ENCODE measurements at places on chromosomes 3 and 15.

- DNase-seq: no peak
Measured at GRCh38 chr3:53337167-53337940, 10.0 kb downstream of the DCP1A start.

DNA sequence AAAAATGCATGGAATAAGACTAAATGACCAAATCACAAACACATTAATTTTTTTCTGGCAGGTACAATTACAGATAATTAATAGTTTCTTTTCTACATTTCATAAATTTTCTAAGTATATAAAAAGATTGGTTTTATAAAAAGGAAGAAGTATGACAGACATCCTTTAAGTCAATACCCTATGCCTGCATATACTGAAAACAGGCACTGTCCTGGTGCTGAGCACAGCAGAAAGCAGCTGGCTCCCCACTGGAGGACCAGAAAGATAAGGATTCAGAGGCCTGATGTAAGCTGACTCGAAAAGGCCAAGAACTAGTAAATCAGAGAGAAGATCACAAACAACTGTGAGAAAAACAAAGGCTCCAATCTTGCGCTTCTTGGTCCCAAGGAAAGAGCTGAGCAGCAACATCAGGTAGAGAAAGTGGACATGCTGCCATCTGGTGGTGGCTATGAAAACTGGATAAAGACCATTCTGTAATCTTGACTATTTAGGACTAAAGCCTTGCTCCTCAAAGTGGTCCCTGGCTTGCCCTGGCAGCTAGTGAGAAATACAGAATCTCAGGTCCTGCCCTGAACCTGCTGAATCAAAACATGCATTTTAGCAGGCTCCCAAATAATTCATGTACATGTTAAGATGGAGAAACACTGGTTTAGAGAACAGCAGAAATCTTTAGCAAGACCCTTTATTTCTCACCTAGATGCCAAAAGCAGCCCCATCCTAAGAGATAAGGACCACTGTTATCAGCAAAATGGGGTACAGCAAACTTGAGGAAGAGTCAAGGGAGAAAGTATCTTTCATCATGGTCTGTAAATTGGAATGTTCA lies 76.0 kb downstream of the TRANK1 start:
- DNase-seq: no peak

- DNase-seq: peak; percentile 13
Measured at GRCh38 chr15:63048776-63049665, 6.5 kb downstream of the TPM1 start.

DNA sequence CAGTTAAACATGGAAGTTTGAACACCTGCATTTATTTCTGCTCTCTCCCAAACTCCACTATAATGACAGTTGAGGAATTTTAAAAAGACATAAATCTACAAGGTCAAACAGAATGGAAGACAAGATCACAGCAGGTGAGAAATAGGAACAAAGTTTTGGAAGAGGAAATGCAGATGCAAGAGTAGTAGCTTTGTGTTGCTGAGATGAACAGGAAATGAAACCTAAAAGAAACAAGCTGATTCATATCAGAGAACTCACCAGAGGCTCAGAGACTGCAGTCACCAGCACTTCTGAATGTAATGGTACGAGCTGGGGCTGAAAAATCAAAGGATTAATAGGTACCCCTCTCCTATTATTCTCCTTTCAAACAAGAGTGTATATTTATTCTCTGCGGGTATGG lies 459.9 kb downstream of the RAP2B start:
- no peak for DNase-seq

DNA sequence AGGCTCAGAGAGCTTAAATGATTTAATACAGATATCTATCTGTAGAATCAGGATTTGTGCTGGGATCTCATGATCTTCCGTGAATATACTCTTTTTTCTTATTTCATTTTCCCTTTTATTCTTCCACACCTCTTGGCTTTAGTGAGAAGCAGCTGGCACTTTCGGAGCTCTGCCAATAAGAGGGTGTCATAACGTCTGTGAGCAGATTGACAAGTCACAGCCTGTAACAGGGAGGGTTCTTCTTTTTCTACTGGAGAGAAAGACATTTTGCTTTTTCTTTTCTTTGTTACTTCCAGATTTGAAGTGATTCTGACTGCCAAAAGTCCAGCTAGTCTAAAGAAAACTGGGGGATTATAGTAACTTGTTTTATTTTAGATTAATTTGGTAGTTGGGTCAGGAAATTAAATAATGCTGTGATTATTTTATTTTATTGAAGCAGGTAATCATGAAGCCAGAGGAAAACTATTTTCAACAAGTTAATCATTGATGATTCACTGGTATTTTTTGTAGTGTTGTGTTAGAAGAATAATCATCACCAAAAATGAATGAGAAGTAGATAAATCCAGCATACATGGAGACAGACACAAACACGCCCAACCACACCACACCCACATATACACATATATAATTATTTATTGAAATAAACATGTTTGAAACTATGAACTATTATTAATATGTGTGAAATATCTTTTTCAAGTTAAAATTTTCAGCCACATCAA lies 69.8 kb downstream of the TNFAIP8L3 start:
- DNase-seq: no peak

- no peak for DNase-seq
Measured at GRCh38 chr15:31273258-31273941, 53.2 kb upstream of the KLF13 start.

GRCh38 chr3:37969596-37970100 lies 20.9 kb upstream of the VILL start:
- DNase-seq: no peak

- DNase-seq: no peak
Measured at GRCh38 chr3:30659270-30660130, 53.1 kb downstream of the TGFBR2 start.

DNA sequence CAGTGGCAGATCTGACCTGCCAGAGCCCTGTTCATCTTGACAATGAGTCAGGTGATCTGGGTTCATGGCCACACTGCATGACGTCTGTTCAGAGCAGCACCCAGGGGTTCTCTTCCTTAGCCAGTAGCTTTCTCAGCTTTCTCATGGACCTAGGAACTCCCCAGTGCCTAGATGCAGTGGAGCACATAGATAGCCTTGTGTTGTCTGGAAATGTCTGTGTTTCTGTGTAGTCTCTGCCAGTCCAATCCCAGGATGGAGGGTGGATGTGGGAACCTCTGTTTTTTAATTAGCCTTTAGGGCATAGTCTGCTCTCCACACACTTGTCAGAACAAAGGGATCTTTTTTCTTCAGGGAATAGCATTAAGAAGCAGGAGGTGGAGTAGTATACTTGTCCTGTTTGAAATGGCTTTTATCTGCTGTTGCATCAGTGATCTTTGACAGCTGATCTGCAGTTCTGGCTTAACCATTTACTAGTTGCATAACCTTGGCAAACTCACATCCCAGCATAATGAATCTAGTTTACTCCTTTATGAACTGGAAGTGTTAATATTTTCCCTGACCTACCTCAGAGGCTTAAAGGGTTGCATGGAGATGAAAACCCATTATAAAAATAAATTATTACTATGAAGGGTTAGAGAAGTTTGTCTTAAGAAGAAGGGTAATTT lies 16.1 kb upstream of the CACNA1D start:
- DNase-seq: no peak

- DNase-seq: no peak
Measured at GRCh38 chr3:58497097-58497496, 5.2 kb downstream of the KCTD6 start.

DNA sequence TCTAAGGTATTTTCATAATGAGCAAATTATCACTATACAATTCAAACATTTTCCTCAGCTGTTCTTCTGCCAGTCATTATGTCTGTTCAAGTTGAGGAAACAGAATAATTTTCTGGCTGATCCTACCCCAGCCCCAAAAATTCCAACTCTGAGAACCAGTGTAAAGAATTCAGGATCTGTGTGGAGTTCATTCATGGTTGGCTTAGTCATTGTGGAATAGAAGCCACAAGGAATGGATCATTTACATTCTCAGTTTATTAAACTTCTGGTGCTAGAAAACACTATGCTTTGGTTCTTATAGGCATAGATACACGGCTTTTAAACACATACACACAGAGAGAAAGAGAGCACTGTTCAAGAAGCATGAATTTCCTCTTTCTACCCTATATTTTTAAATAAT lies 134.6 kb downstream of the CMSS1 start:
- DNase-seq: no peak
